Fibroblast of upper back skin (primary cell): ENCODE measurements at places on chromosomes 13 and 19.

DNA sequence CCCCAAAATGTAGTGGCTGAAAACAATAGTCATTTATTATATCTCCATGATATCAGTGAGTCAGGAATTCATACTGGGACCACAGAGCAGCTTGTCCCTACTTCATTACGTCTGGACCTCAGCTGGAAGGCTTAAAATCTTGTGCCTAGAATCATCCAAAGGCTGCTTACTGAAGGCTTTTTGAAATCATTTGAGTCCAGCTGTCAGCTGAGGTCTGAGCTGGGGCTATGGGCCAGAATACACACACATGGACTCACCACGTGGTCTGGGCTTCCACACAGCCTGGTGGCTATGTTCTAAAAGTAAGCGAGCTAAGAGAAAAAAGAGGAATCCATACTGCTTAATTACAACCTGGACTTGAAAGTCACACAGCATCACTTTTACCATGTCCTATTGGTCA lies 209.2 kb downstream of the KCTD12 start:
- DNase-seq: peak; percentile 68

DNA sequence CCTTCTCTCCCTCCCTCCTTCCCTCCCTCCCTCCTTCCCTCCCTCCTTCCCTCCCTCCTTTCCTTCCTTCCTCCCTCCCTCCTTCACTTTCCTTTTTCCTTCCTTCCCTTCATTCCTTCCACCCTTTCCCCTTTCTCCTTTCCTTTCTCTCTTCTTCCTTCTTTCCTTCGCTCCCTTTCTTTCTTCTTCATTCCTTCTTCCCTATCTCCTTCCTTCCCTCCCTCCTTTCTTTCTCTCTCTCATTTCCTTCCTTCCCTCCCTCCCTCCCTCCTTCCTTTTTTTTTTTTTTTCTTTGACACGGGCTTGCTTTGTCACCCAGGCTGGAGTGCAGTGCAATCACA lies 105.5 kb downstream of the IER2 start:
- DNase-seq: no peak

DNA sequence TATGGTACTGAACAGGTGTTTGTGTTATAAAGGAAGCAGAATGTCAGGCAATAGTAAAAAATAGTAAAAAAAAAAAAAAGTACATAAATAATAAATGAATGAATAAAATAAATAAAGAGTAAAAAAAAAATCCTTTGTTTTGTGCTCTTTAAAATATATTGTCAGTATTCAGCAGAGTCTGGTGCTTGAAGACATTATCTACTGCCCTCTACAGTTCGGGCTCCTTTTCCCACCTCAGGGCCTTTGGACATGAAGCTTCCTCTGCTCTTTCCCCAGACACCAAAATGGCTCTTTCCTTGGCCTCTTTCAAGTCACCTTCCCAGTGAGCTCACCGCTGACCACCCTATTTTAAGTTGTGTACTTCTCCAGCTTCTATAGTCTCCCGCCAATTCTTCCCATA lies 137.5 kb downstream of the TNFRSF19 start:
- DNase-seq: peak; percentile 34

- DNase-seq: no peak
These were observed 20.7 kb downstream of the GAS6 start for GRCh38 chr13:113843063-113843654.

GRCh38 chr13:77176350-77176749 lies 149.4 kb upstream of the FBXL3 start:
- peak; percentile 58 for DNase-seq

DNA sequence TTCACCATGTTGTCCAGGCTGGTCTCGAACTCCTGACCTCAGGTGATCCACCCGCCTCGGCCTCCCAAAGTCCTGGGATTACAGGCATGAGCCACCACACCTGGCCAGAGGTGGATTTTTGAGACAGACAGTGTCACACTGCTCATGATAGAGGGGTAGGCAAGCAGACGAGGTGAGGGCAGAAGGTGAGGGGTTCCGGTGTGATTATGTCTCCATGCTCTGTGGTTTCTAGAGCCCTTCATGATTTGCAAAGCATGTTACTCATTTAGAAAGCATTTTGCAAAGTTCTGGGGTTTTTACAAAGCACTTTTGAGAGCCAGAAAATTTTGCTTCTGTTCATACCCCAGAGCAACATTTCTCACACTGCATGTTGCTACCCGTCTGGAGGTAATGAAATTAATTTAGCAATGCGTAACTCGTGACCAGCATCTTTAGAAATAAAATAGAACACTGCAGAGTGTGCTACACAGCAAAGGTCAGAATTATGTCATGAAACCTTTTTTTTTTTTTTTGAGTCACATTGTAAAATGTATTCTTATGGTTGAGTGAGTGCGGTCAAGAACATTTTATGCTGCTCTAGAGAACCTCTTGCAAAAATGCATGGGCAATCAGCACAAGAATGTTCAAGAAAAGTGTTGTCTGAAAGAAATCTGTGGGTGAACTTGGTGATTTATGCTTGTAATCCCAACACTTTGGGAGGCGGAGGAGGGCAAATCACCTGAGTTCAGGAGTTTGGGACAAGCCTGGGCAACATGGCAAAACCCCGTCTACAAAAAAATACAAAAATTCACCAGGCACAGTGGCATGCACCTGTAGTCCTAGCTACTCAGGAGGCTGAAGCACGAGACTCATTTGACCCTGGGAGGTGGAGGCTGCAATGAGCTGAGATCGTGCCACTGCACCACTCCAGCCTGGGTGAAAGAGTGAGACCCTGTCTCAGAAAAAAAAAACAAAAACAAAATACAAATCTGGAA lies 58.0 kb downstream of the MAP4K1 start:
- no peak for DNase-seq

DNA sequence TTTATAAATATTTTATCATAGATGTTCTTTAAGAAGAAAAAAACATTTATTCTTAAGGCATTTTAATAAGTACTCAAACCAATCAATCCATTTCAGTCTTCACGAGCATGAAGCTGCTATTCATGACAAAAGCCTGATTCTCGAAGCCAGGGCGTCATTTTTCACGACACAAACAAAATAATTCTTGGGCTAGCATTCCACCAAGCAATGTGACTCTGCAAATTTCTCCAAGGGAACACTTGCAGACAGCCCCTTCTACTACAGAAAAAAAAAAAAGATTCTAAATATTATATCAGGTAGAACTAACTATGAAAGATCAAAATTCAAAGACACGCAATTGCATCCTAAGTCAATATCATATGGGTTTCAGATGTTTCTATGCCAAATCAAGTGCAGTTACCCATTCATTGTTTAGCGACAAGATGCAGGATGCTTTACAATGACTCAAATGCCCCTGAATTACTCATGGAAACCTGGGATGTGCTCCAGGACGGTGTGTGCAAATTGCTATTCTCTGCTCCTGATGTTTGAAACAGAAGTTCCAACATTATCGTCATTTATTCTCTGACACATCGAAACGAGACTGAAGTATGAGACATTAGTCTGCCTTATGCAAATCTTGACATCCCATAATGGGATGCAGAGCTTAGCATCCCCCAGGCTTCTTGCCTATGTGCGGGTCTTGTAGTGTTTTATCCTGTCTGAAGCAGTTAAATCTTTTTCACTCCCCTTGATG lies 517.7 kb downstream of the MYO16 start:
- peak; percentile 95 for DNase-seq

DNA sequence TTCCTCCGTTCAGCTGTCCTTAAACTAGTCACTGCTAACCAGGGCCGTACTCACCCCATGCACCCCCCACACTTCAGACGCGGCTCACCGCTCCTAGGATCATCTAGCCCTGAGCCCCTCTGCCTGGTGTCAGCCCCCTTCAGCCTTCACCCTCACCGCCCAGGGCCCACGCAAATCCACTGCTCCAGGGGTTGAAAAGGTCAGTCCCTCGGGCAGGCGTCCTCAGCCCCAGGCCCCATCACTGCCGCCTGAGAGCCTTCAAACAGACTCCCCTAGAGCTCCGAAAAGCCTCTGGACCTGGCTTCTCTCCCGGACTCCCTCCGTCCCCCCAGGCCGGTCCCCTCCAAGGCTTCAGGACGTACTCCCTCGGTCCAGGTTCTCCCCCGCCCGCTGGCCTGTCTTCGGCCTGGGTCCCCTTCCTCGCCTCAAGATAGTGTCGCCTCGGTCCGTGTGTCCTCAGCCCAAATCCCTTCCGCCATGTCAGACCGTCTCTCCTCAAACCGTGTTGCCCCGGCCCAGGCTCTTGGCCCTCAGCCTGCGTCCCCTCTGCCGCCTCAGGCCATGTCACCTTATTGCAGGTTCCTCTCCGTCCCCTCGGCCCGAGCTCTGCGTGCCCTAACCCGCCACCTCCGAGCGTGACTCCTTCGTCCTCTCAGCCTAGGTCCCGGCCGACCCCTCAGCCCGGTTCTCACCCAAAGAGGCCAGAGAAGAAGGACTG lies 553 bp downstream of the NAPA start:
- no peak for DNase-seq

- peak; percentile 94 for DNase-seq
These were observed 512.8 kb downstream of the LMO7 start for GRCh38 chr13:76148926-76149325.

DNA sequence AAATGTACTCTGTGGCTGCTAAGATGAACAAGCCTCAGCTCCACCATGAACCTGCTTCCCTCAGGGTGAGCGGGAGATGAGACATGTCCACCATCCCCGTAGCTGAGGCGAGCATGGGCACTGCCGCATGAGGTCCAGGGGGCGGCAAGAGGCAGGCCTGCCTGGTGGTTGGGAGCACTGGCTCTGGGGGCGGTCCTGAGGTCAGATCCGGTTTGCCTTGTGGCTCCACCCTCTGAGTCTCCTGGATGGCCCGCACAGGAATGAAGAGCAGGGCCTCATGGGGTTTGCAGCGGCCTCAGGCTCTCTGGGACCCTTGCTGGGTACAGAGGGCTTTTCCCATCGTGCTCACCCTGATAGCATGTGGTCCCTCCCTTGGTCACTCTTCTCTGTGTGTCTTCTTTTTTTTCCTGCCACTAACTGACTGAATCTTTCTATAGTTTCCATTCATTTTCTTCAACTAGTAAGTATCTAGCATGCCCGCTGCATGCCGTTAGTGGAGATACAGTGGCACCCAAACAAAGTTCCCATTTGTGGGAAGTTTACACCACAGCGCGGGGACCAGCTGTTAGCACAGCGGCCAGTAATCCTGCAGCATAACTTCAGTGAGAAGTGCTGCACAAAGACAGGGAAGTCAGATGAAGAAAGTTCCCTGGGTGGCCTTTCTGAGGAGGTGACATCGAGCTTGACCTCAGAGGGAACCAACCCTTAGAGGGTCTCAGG lies 37.3 kb downstream of the CAPN12 start:
- no peak for DNase-seq

GRCh38 chr19:6113616-6114188 lies 3.4 kb upstream of the RFX2 start:
- DNase-seq: no peak

DNA sequence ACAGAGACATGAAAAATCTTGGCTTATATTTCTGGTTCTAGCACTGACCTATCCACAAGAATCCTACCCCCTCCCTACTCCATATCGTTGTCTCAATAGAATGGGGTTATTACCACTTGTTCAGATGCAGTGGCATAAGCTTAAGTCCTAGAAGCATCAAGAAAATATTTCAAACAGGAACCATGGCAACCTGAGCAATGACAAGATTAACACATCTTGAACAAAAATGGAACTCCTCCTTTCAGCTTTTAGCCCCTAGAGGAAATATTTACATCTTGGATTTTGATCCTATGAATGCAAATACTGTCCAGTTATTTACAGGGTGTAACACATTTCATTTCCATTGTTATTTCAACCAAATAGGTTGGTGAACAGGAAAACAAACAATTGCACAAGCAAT lies 46.1 kb upstream of the TSC22D1 start:
- no peak for DNase-seq

DNA sequence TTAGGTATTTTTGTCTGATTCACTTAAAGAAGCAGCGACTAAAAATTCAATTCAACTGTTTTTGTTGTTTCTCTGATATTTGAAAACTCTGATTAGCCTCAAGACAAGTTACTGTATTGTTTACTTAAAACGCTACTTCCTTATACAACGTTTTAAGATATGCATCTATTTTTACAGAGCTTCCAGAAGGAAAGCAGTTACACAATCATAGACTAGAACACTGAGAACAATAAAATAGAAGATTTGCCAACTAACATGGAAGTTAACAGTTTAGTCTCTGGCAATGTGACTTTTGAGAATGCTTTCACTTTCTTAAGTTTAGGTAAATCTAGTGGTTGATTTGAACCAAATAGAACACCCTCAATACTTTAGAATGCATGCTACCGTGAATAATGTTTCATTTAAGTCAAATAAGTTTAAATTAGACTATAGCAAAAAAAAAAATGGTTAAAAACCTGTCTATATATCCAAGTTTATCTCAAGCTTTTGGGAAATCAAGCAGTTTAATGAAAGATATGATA lies 614.8 kb downstream of the DACH1 start:
- no peak for DNase-seq

GRCh38 chr13:21984156-21984555 lies 313.3 kb downstream of the FGF9 start:
- no peak for DNase-seq

- peak; percentile 62 for DNase-seq
These were observed 169.6 kb upstream of the GPR12 start for GRCh38 chr13:26929971-26930730.

GRCh38 chr13:21749410-21749809 lies 78.5 kb downstream of the FGF9 start:
- DNase-seq: peak; percentile 25

DNA sequence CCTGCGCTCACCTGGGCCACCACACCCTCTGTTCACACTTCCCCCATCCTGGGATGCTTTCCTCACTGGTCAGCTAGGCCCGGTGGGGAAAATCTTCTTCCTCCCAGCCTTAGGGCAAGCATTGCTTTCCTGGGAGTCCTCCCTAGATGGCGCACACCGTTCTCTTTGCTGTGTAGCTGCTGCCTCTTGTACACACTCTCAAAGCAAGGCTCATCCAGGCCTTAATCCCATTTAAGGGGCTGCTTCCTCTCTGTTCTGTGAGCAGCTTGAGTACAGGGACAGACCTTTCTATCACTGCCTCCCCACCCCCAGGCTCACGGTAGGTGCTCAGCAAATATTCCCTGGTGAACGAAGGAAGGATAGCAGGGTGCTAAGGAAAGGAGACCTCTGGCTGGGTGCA lies 11.1 kb downstream of the SLC7A10 start:
- no peak for DNase-seq

GRCh38 chr13:68850160-68850559 lies 1257.5 kb upstream of the ATXN8OS start:
- DNase-seq: peak; percentile 20

DNA sequence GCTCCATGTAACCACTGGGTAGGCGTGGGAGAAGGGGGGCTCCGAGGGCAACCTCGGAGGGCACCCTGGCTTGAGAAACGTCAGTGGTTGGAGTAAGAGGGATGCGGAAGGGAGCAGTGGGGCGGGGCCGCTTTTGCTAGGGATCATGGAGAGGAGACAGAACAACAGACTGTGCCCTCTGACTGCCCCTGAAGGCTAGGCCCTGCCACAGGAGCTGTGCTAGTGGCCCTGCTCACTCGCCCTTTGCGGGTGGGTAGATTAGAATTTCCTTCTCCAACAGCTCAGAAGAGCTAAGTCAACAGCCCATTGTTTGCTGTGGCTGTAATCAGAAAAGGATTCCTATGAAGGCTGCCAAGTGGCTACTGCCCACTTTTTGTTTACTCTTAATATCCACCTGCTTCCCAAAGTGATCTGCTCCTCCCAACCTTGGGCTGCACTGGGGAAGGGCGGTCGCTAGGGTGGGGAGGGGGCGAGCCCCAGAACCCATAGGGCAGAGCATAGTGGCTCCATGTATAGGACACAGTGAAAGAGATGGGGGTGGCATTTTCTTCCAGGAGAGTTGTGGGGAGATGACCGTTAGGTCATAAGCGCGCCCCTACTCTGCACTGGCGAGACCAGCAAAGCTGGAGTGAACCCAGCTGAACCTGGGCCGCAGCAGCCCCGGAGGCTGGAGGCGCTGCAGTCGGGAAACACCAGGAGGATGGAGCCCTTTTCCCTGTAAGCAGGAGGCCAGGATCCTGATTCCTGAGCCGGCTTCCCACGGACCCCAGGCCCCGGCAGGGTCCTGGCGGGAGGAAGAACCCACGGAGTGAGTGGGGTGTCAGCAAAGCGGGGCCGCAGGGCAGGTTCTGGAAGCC lies 1.9 kb upstream of the C1QTNF9 start:
- DNase-seq: no peak
